ENCODE measurements at places on chromosomes 2 and 18. TPM values are rescaled to one million over a fixed set of nuclear protein-coding genes. Genes with fewer than 3 reads are reported as not detected.
A peak's percentile ranks its signal among the peaks of the same experiment; 100 is the strongest.

GRCh38 chr2:241074065-241074818 lies 27.8 kb downstream of the MTERF4 start:
- DNase-seq = no peak

DNA sequence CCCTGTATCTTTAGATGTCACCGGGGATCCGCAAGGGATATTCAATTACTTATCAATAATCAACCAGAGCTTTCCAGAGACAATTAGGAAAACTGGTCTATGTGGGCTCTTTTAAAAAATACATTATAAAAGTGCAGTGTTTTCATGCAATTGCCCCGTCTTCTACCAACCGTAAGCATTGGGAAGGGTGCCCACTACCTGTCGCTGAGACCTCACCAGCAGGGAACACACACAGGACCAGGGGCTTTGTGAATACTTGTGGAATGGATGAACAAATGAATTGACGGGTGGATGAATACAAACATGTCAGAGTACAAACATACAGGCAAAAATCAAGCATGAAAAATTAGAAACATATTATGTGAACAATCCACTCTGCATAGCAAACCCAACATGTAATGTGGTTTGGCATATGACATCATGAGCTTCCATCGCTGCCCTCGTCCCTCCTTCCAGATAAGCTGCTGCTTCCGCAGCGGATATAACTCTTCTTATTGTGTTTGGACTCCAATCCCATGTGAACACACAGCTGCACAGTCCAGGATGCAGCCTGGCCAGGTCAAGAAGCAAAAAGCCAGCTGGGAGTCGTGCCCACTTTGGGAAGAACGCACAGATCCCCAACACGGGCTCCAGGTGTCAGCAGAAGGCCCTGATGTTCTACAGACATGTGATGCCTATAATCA lies 5.3 kb downstream of the FHL2 start:
- no peak for DNase-seq

GRCh38 chr2:182068811-182069210 lies 83.2 kb downstream of the PPP1R1C start:
- DNase-seq = no peak

DNA sequence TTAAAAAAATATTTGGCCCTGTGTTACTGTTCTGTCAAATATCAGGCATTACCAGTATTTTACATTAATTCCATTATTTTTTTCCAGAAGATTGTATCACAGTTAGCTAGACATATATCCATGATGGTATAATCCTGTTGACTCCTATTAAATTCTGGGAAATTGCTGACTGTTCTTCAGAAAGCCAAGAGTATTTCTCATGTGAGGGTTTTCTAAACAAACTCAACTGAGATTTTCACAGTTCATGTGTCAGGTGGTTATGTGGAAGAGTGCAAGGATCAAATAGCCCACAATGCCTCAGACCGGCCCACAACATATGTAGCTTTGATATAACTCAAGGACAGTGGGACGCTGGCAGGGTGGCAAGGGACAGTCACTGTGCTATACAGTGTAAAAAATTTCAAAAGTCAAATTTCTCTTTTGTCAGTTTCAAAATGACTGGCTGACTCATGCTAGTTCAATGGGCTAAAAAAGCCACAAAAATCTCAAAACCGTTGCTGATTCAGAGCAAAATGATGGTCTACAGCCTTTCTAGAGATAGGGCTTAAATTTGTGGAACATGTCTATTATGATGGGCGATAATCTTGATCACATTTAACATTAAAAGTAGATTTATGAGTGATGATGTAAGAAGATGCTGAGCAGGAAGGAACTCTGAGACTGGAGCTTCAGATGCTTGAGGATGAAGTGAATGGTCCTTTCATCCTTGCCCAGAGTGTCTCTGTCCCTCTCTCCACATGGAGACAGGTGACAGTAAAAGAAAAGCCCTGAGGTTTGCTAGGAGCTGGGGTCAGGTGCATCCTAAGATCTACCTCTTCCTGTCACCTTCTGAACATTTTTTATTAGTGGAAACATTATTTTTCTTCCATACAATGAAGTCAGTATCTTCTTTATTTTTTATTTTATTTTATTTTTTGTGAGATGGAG lies 175.8 kb upstream of the PIEZO2 start:
- DNase-seq = no peak

Gene KHK
- polyA plus RNA-seq = 6.7 TPM

Gene PDE11A
- polyA plus RNA-seq = 0.19 TPM

DNA sequence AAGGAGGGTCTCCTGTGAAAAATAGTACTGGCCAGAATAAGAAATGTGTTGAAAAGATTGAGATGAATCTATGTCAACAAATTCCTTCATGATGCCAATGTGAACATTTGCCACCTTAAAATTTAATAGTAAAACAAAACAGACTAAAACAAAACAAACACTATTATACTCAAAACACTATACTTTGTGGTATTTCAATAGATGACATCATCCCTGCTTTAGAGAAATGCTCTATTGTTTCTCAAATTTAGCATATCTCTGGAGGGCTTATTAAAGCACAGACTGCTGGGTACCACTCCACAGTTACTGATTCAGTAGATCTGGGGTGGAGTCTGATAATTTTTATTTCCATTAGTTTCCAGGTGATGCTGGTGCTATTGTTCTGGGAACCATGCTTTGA lies 579.4 kb upstream of the FAM98A start:
- DNase-seq = no peak

GRCh38 chr18:61435064-61435652 lies 101.9 kb downstream of the CDH20 start:
- DNase-seq = no peak

GRCh38 chr2:240752209-240752608 lies 60.5 kb downstream of the AQP12A start:
- no peak for DNase-seq

Gene NT5C1B
- 0.73 TPM for polyA plus RNA-seq

Gene IAH1
- 60.6 TPM for polyA plus RNA-seq

- no peak for DNase-seq
Measured at GRCh38 chr2:171367692-171368091, 66.1 kb downstream of the METTL8 start.

Gene GALNT5
- polyA plus RNA-seq = 4.2 TPM

DNA sequence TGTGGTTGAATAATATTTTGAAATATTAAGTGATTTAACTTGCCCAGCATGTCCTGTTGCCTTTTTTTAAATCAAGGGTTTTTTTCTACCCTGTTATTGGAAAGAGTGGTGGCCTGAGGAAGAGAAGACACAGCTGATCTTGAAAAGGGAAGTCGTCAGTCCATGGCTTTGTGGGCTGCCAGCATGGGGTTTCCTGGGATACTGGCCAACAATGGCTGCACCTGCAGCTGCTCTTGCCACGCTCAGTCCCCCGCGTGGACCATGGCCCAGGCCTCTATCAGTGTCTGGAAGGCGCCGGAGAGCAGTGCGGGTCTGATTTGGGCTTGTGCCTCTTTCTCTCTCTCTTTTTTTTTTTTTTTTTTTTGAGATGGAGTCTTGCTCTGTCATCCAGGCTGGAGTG lies 99.3 kb downstream of the ASB1 start:
- DNase-seq = peak; percentile 58

DNA sequence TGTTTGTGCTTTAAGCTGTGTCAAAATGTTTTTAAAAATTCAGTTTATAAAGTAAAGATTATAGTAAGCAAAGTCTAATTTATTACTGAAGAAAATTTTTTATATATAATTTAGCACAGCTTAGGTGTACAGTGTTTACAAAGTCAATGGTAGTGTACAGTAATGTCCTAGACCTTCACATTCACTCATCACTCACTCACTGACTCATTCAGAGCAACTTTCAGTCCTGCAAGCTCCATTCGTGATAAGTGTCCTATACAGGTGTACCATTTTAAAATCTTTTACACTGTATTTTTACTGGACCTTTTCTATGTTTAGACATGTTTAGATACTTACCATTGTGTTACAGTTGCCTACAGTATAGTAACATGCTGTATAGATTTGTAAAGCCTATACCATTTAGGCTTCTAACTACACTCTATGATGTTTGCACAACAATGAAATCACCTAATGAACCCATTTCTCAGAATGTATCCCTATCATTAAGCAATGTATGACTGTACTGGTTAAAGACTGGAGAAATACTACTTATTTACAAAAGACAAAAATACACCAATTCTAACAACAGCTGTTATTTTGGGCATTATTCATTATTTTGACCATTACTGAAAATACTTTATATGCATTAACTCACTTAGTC lies 95.1 kb downstream of the STRN start:
- DNase-seq = no peak

DNA sequence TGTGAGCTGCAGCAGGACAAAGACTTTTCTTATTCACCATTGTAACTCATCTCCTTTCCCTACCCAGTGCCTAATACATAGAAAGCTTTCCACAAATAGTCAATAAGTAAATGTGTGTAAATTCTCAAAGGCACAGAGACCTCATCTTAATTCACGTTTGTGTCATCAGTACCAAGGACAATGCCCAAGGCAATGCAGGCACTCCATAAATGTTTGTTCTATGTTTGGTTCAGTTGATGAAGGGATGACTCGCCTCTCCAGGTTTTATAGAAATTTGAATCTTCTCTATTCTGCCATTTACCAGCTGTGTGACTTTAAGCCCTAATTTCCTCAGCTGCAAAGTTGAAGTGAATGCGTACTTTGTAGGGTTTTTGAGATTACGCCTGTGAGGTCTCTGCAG lies 2.1 kb upstream of the MOGAT1 start:
- no peak for DNase-seq

Gene TSPYL6
- 0.08 TPM for polyA plus RNA-seq

GRCh38 chr18:62403120-62403519 lies 78.0 kb downstream of the TNFRSF11A start:
- DNase-seq = no peak

Gene ASB18
- 0.18 TPM for polyA plus RNA-seq

Gene ATG9A
- 40.3 TPM for polyA plus RNA-seq

DNA sequence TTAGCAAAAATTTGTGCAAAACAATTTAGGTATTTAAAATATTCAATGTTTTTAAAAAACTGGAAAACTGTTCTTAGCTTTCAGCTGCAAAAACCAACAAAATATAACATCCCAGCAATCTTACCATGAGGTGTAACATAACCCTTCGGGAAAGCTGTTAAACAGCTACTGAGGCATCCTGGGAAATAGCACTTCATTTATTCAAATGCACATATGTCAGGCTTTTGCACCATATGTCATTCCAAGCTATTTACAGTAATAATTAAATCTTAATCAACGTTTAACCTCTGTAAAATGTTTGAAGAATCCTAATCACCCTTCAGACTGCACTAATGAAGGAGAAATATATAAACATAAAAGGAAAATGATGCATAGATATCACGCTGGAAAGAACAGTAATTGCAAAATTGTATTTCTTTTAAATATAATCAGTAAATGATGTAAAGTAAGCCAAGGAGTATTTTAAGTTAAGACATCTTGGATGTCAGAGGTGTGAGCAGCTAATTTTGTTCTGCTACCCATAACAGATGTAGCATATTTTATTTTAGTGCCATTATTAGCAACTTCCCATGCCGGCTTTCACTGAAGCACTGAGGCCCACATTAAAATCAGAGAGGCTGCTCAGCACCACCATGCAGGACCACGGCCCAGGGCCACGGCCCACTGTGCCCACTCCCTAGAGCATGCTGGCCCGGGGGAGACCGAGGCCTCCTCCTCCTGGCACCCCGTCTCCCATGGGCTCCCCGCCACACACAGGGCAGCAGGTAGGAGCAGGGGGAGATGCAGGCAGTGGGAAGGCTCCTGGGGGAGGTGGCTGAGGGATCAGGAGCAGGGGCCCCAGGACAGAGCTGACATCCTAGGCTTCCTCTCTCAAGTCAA lies 30.9 kb downstream of the EMX1 start:
- no peak for DNase-seq

GRCh38 chr2:27117995-27118524 lies 868 bp downstream of the CGREF1 start:
- no peak for DNase-seq

DNA sequence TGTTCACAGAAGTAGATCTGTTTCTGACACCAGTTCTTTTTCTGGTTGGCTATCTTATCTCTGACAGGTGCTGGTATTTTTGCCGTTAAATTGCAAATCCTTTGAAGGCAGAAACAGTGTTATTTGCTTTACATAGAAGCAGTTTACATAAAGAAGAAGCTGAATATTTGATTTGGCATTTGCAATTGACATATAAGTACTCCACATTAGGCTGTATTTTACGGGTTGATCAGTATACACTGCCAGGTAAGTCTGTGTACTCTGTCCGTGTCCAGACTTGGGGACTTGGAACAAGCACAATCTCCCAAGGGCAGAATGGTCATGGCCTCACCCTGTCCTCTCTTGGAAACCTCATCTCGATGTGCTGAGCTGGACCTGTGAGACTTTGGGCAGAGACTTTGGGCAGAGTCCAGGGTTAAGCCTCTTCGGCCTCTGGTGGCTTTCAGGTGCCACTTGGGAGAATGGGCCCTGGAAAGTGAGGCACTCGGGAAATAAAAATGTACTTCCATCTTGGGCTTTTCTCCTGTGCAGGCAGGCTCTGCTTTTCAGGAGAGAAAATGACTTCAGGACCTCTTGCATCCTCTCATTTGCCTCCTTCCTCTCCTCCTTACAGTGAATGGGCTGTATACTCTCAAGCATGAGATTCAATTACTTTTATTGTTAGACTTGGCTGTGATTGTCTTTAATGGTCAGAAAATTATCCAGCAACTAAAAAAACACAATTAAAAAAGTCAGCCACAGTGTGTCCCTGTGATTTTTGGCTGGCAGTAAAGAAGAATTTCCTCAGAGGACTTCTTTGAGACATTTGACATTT lies 108.5 kb downstream of the RAPGEF4 start:
- DNase-seq = no peak

- DNase-seq = no peak
Measured at GRCh38 chr2:129888461-129888860, 91.0 kb upstream of the RAB6C start.

- DNase-seq = no peak
Measured at GRCh38 chr2:204000446-204000845, 63.9 kb downstream of the ICOS start.

DNA sequence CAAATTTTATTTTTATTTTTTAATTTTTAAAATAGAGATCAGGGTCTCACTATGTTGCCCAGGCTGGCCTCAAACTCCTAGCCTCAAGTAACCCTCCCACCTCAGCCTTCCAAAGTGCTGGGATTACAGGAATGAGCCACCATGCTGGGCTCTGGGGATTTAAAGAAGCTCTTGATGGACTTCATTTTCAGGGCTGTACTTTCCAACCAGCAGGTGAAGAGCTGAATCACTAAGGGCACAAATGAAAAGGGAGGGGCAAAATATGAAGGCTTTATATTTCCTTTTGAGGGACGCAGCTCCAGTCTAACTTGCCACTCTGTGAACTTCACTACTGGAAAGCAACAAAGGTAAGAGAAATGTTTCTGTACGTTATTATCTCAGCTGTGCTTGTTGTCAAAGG lies at the start of gene SERPINB11:
SERPINB11 (plus strand) TSS at position 301 of the 400 bp plus-strand sequence. CDS start 7,234 bp downstream, outside the sequence.
- DNase-seq = no peak

DNA sequence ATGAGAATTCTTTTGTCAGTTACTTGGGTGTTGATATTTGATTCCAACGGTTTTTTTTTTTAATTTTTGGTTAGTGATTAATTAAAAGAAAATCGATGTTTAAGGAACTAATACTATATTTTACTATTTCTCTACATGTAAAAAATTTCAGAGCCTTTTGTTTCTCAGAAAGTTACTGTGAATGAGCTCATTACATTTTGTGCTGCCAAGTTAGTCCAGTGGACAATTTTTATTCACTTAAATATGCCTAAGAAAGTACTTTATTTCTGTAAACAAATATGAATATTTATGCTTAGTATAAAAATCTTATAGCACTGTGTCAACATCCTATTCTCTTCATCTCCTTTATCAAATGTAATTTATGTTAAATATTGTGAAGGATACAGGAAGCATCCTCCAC lies 309.3 kb downstream of the CTNNA2 start:
- no peak for DNase-seq

Gene FNDC4
- 14.2 TPM for polyA plus RNA-seq
